ENCODE measurements at places on chromosomes 1 and 21.

DNA sequence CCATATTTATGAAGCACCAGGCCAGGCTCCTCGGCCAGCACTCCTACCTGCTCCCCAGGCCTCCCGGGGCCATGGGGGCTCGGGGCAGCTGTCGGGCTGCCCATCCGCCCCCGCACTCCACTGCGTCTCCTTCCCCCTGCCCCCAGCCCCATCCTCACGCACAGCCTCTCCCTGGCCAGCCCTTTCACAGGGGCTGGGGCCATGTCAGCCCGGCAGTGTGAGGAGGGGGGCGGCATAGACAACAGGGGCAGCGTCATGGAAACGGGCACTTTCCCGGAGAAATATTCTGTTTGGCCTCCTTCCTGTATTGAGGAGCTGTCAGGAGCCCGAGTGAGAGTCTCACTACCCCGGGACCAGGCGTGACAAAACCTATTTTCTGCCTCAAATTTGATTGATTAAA is 87.3 kb downstream of the CASZ1 start:
- DNase-seq = no peak

GRCh38 chr1:222196736-222197135 is 351.2 kb downstream of the HHIPL2 start:
- no peak for DNase-seq

- no peak for DNase-seq
Observed at GRCh38 chr1:117114877-117115276, 6.7 kb downstream of the TRIM45 start.

- no peak for DNase-seq
Observed at GRCh38 chr1:243831463-243831862, 18.6 kb downstream of the AKT3 start.

- no peak for DNase-seq
Observed at GRCh38 chr1:160410406-160411005, 10.1 kb downstream of the VANGL2 start.

- no peak for DNase-seq
Observed at GRCh38 chr1:21174654-21175323, 1.9 kb downstream of the EIF4G3 start.
